ENCODE measurements at places on chromosomes 3 and 15.

GRCh38 chr15:38696109-38696727 is 131.6 kb upstream of the RASGRP1 start:
- no peaks in the 10 kb centered on the region for H3K27me3 ChIP-seq
- peak; percentile 92 for DNase-seq
- peaks cover 69% of the 10 kb centered on the region for H3K4me1 ChIP-seq
- peaks cover 2% of the 10 kb centered on the region for H3K36me3 ChIP-seq
- peak overlapping the region; percentile 77 for H3K4me3 ChIP-seq

GRCh38 chr3:58009026-58009748 is 965 bp downstream of the FLNB start:
- H3K27ac ChIP-seq: peak overlapping the region; percentile 56
- no peaks in the 10 kb centered on the region for H3K27me3 ChIP-seq
- peak overlapping the region; percentile 91 for H3K4me3 ChIP-seq

DNA sequence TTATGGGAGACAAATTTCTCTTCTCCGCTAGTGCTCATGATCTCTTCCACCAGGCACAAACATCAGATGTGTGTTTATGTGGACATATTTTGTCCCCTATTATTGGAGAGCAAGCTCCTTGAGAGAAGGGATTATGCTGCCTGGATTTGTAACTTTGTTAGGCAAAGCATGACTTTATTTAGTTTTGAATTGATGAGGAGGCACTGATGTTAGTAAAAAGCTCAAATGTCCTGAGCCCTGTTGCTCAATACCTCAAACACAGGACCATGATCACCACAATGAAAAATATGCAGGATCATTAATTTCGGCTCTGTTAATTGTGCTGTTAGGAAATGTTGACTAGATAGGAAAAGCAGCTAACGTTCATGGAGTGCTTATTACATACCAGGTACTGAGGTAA is 29.1 kb downstream of the SCG5 start:
- no peak for DNase-seq
- H3K36me3 ChIP-seq: peaks cover 4% of the 10 kb centered on the region
- no peak overlapping the region for H3K27ac ChIP-seq
- no peak overlapping the region for H3K4me3 ChIP-seq

DNA sequence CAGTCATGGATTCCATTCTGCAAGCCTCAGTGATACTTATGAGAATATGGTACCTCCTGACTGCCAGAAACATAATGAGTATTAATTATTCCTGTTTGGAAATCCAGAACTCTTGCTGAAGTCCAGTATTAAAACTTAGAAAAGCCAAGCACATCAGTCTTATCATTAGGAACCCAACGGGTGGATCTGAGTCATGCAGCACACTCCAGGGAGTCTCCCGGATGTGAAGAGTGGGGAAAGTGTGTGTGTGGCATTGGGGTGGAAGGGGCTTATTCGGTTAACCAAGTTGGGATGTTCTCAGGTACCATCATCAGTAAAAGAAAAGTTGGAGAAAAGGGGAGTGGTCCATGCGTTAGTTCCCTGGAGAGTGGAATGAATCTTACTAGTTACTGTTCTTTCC is 181.1 kb downstream of the PLCL2 start:
- H3K4me3 ChIP-seq: no peak overlapping the region
- H3K27ac ChIP-seq: no peak overlapping the region

- H3K36me3 ChIP-seq: no peaks in the 10 kb centered on the region
- no peaks in the 10 kb centered on the region for H3K4me1 ChIP-seq
- no peaks in the 10 kb centered on the region for H3K27me3 ChIP-seq
- no peak overlapping the region for H3K27ac ChIP-seq
These were observed 86.8 kb downstream of the SYNPR start for GRCh38 chr3:63364910-63365309.

GRCh38 chr15:40372981-40373380 is 9.5 kb upstream of the KNSTRN start:
- H3K4me3 ChIP-seq: no peak overlapping the region
- peaks cover 11% of the 10 kb centered on the region for H3K27me3 ChIP-seq
- DNase-seq: no peak
- H3K4me1 ChIP-seq: no peaks in the 10 kb centered on the region

- no peak overlapping the region for H3K27ac ChIP-seq
- no peaks in the 10 kb centered on the region for H3K36me3 ChIP-seq
- no peaks in the 10 kb centered on the region for H3K27me3 ChIP-seq
- no peaks in the 10 kb centered on the region for H3K4me1 ChIP-seq
- DNase-seq: no peak
These were observed 122.7 kb downstream of the FBLN2 start for GRCh38 chr3:13671482-13672233.

- no peak for DNase-seq
- no peaks in the 10 kb centered on the region for H3K36me3 ChIP-seq
- H3K4me1 ChIP-seq: no peaks in the 10 kb centered on the region
- H3K4me3 ChIP-seq: no peak overlapping the region
- H3K27ac ChIP-seq: no peak overlapping the region
- H3K27me3 ChIP-seq: no peaks in the 10 kb centered on the region
These were observed 75.6 kb downstream of the LINGO1 start for GRCh38 chr15:77557144-77557543.

DNA sequence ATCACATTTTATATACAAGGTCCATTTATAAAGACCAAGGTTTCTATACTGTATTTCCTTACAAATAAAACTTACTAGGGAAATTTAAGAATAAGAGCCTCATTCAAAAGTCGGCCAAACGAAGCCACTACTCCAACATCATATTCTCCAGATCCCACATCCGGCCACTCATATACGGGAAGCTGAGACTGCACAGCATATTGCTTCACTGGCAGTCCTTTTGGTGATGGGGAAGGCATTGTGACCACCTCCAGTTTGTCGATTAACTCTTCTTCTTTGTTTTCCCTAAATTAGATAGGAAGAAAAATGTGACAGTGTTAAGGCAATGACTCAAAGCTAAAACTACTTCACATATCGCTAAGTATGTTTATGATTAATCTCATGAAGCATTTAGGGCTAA is 2.7 kb downstream of the MTFMT start:
- no peak overlapping the region for H3K4me3 ChIP-seq
- DNase-seq: no peak
- H3K36me3 ChIP-seq: peaks cover 23% of the 10 kb centered on the region
- H3K27me3 ChIP-seq: peaks cover 7% of the 10 kb centered on the region

- DNase-seq: no peak
- no peak within 1 kb of the TSS for H3K27ac ChIP-seq
- no peak within 1 kb of the TSS for H3K4me3 ChIP-seq
- peaks cover 4% of the 10 kb centered on the region for H3K27me3 ChIP-seq
- no peaks in the 10 kb centered on the region for H3K36me3 ChIP-seq
- H3K4me1 ChIP-seq: peaks cover 2% of the 10 kb centered on the region
These were observed at the start of gene CAMP for GRCh38 chr3:48222616-48223513. TSS of gene CAMP (plus strand) at chr3:48223495. CDS start at chr3:48223512, 17 bp downstream.

DNA sequence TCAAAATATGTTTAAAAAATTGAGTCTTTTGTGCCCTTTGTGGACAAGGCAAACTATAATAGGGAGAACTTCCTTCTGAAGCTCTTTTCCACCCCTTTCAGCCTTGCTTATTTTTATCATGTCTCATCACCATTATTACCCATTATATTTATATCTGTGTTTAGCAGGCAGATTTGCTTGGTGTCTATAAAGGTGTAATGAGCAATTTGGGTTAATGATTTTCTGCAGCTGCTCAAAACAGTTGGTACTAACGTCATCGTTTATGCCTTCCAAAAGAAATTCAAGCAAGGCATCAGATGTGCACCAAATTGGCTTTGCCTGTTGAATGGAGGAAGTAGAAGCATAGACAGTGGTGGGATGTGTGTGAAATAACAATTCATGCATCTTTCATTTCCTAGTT is 483.7 kb upstream of the SGO1 start:
- H3K4me1 ChIP-seq: no peaks in the 10 kb centered on the region
- H3K27ac ChIP-seq: no peak overlapping the region
- DNase-seq: no peak
- no peak overlapping the region for H3K4me3 ChIP-seq
- H3K27me3 ChIP-seq: no peaks in the 10 kb centered on the region

DNA sequence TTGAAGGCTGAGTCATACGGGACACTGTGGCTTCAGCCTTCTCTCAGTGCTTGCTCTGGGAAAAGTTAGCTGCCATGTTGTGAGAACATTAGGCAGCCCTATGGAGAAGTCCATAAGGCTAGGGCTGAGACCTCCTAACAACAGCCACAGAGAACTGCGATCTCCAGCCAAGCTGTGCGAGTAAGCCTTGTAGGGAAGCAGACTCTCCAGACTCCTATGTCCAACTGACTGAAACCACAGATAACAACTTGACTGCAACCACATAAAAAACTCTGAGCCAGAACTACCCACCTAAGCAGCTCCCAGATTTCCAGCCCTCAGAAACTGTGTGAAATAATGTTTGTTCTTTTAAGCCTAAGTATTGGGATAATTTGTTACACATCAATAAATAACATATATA is 40.7 kb downstream of the DENND6A start:
- H3K4me1 ChIP-seq: peaks cover 15% of the 10 kb centered on the region
- no peak for DNase-seq
- H3K4me3 ChIP-seq: no peak overlapping the region
- H3K27me3 ChIP-seq: no peaks in the 10 kb centered on the region

GRCh38 chr15:70231484-70231883 is 133.8 kb upstream of the TLE3 start:
- DNase-seq: no peak
- peaks cover 7% of the 10 kb centered on the region for H3K36me3 ChIP-seq
- H3K4me3 ChIP-seq: no peak overlapping the region
- H3K27ac ChIP-seq: no peak overlapping the region
- H3K4me1 ChIP-seq: peaks cover 13% of the 10 kb centered on the region

DNA sequence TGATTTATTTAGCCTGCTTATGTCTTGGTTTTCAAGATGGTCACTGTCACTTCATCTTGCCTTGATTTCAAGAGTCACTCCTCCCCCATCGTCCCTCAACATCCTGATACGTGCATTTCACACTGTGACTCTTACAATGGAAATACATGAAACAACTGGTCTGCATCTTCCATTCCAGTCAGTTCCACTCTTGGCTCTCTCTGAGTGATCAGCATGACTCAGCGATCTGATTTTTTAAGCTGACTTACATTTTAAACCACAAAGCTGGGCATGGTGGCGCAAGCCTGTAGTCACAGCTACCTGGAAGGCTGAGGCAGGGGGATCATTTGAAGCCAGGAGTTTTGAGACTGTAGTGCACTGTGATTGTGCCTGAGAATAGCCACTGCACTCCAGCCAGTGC is 271.2 kb upstream of the ROPN1 start:
- no peaks in the 10 kb centered on the region for H3K36me3 ChIP-seq
- no peak overlapping the region for H3K4me3 ChIP-seq
- no peak for DNase-seq
- no peaks in the 10 kb centered on the region for H3K4me1 ChIP-seq
- no peak overlapping the region for H3K27ac ChIP-seq
- peaks cover 1% of the 10 kb centered on the region for H3K27me3 ChIP-seq

DNA sequence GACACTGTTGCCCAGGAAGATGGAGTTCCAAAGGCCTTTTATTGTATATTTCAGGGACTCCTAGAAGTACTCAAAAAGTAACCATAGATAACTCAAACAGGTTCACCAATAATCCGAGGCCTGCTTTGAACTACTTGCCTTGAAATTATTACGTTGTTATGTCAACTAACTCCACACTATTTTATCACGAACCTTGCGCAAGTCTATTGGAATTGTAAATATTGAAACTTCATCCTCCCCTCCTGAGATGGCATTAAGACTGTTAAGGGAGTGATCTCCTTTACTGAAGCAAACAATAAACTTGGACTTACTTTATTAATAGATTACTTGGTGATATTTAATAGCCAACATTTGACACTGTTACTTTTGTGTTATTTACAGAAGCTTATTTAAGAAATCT is 199.6 kb upstream of the GADL1 start:
- no peaks in the 10 kb centered on the region for H3K36me3 ChIP-seq
- H3K4me3 ChIP-seq: no peak overlapping the region
- H3K27ac ChIP-seq: no peak overlapping the region
- no peak for DNase-seq
- no peaks in the 10 kb centered on the region for H3K27me3 ChIP-seq
- H3K4me1 ChIP-seq: peaks cover 14% of the 10 kb centered on the region

DNA sequence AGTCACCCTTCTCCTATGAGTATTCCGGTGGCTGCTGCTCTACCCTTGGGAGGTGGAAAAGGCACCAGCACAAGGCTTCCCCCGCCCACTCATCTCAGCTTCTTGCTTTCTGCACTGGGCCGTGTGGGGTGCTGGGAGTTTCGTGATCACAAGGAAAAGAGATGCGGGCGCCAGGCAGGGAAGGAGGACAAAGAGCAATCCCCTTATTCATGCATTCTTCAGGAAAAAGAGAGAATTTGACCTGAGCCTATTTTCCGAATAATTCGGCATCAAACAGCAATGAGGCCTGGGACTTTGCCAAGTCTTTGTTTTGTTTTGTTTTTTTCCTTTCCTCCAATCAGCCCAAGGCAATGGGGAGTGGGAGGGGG is 102.2 kb upstream of the LPP start:
- peaks cover 26% of the 10 kb centered on the region for H3K4me1 ChIP-seq
- no peak for DNase-seq
- no peak overlapping the region for H3K4me3 ChIP-seq
- H3K27me3 ChIP-seq: no peaks in the 10 kb centered on the region
- H3K36me3 ChIP-seq: no peaks in the 10 kb centered on the region

- H3K4me3 ChIP-seq: no peak overlapping the region
- peaks cover under 1% of the 10 kb centered on the region for H3K4me1 ChIP-seq
- H3K36me3 ChIP-seq: no peaks in the 10 kb centered on the region
- H3K27ac ChIP-seq: no peak overlapping the region
These were observed 40.7 kb upstream of the MAP3K13 start for GRCh38 chr3:185322101-185322719.

DNA sequence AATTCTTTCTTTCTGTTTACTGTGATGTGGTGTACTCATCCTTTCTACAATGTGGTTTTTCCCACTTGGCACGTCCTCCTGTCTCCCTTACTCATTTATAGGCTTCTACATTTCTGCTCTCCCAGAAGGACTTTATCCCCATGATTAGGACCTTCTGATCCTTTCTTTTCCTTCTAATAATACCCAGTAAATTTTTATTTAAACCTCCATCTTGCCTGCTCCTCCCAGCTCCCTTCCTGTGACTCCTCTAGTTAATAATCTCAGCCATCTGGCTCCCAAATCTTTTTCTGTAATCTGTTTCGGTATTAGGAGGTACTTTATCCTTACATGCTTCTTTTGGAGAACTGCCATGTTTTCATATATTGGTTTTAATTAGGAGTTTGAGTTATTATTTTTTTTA is 11.2 kb upstream of the P2RY1 start:
- no peaks in the 10 kb centered on the region for H3K4me1 ChIP-seq
- H3K36me3 ChIP-seq: no peaks in the 10 kb centered on the region
- no peak overlapping the region for H3K4me3 ChIP-seq
- H3K27ac ChIP-seq: no peak overlapping the region

- H3K27ac ChIP-seq: no peak overlapping the region
- no peak for DNase-seq
- H3K27me3 ChIP-seq: peaks cover 6% of the 10 kb centered on the region
- no peaks in the 10 kb centered on the region for H3K36me3 ChIP-seq
These were observed 15.8 kb downstream of the ILDR1 start for GRCh38 chr3:122006267-122006666.

DNA sequence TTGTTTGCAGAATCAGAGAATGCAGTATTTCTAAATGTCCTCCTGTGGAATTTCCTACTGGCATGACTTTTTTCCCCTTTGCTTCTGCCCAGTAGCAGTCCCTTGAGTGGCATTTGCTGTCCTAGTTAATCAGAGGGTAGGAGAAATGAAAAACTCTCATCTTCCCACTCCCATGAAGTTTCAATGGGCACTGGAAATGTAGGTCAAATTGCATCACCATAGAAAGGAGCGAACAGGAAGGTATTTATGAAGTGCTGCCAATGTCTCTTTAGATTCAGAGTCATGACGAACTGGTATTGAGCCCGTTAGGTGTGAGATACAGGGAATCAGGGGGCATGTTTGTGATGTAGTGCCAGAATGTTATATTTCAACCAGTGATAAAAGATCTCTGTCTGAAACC is 23.2 kb downstream of the ATXN7 start:
- H3K27ac ChIP-seq: no peak overlapping the region
- DNase-seq: no peak
- peaks cover 10% of the 10 kb centered on the region for H3K36me3 ChIP-seq
- H3K4me3 ChIP-seq: no peak overlapping the region

All from activated CD4-positive, alpha-beta T cell treated with anti-CD3 and anti-CD28 coated beads, Interleukin-2, amount 10 ng/mL, durations not matched to agents 24 days and 14 days (primary cell).